Motor neuron (in vitro differentiated cells): ENCODE measurements at places on chromosomes 5 and 9.

DNA sequence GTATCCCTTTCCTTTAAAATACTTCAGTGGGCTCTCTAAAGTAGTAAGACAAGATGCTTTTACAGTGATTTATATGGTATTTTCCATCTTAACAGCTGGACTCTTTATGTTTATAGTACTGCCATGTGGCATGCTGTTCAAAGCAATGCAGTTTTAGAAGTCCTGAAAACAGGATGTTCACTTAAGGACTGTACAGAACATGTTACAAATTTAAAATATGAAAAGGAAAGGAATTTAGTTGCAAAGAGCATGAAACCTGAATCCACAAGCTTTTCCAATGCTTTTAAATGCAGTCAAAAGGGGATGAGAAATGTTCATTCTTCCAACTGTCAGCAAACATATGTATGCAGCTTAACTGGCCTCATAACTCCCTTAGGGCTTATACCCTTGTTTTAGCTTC, 580.2 kb downstream of the EFNA5 start:
- no peak for ATAC-seq

- no peak for ATAC-seq
Observed at GRCh38 chr5:168171901-168172759, 119.3 kb upstream of the WWC1 start.

GRCh38 chr5:31771500-31771899, 132.6 kb downstream of the PDZD2 start:
- no peak for ATAC-seq

GRCh38 chr9:112892981-112893380, 2.3 kb upstream of the SLC46A2 start:
- no peak for ATAC-seq

GRCh38 chr5:171770153-171770552, 15.5 kb upstream of the SMIM23 start:
- ATAC-seq = no peak

GRCh38 chr5:82570-82969, 9.4 kb upstream of the PLEKHG4B start:
- ATAC-seq = no peak

- ATAC-seq = no peak
Observed at GRCh38 chr9:108412755-108413154, 443.0 kb downstream of the ACTL7B start.

- ATAC-seq = no peak
Observed at GRCh38 chr9:114560956-114561355, 26.6 kb upstream of the ATP6V1G1 start.

GRCh38 chr5:65021527-65022226, 252.9 kb downstream of the CWC27 start:
- no peak for ATAC-seq

- ATAC-seq = no peak
Observed at GRCh38 chr5:172440486-172440885, 13.8 kb downstream of the SH3PXD2B start.

GRCh38 chr9:124429530-124429867, 14.3 kb upstream of the PSMB7 start:
- ATAC-seq = no peak

DNA sequence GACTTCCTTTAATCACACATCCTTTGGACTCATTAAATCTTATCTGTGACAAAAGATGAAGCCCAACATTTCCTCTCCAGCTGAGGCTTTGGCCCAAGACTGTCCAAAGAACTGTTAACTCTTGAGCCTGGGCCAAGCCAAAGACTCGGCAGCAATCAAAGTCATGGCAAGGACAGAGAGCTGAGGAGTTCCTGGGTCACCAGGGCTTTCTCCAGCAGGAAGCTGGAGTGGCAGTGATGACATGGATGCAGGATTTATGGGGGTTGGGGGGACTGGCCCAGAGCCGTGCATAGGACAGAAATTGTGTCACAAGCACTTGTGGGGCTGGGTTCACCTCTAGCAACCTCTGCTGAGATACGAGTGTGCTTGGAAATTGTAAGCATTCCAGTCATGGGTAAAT, 440.3 kb downstream of the PLK2 start:
- ATAC-seq = no peak

- ATAC-seq = no peak
Observed at GRCh38 chr9:101434998-101435397, 576 bp downstream of the ALDOB start.

- no peak for ATAC-seq
Observed at GRCh38 chr5:2773327-2773726, 21.9 kb upstream of the IRX2 start.

DNA sequence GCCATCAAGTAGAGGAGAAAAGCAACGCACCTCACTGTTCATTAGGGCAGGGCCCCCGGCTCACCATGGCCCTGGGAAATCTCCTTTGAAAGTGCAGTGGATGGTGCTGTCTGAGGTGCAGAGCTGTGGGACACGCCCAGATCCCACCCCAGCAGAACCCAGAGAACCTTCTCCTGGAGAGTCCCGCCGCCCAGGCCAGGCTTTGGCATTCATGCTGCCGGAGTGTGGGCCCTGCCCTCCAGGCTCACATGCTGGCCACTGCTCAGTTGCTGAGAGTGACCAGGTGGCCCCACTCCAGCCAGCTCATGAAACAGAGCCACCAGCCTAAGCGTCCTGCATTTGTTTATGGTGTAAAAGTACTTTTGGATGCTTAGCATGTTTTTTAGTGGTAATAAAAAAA, 23.8 kb upstream of the LRRC14B start:
- ATAC-seq = no peak

GRCh38 chr5:127924606-127925005, 159.0 kb upstream of the SLC12A2 start:
- no peak for ATAC-seq
